ENCODE measurements at places on chromosomes 13 and 19.

GRCh38 chr13:32616883-32617511, 30.7 kb downstream of the PDS5B start:
- no peak for DNase-seq

- DNase-seq, result no peak
Observed at GRCh38 chr13:93409001-93409400, 182.4 kb downstream of the GPC6 start.

DNA sequence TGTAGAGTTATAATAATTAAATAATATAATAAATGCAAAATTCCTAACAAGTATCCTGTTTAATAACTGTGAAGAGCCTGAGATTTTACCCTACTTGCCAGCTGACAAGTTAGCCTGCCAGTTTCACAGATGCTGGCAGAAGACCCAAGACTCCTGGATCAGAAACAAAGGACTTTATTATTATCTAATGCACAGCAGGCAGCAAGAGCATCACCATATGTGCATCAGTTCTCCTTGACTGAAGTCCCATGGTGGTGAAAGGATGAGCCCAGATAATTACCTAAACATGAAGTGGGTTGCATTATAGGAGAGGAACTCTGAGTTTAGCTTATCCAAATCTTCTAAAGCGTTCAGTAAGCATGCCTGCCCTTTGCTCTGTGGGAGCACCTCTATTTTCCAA, 39.1 kb upstream of the MTIF3 start:
- no peak for DNase-seq

GRCh38 chr19:17931532-17932191, 1.2 kb upstream of the CCDC124 start:
- no peak for DNase-seq

DNA sequence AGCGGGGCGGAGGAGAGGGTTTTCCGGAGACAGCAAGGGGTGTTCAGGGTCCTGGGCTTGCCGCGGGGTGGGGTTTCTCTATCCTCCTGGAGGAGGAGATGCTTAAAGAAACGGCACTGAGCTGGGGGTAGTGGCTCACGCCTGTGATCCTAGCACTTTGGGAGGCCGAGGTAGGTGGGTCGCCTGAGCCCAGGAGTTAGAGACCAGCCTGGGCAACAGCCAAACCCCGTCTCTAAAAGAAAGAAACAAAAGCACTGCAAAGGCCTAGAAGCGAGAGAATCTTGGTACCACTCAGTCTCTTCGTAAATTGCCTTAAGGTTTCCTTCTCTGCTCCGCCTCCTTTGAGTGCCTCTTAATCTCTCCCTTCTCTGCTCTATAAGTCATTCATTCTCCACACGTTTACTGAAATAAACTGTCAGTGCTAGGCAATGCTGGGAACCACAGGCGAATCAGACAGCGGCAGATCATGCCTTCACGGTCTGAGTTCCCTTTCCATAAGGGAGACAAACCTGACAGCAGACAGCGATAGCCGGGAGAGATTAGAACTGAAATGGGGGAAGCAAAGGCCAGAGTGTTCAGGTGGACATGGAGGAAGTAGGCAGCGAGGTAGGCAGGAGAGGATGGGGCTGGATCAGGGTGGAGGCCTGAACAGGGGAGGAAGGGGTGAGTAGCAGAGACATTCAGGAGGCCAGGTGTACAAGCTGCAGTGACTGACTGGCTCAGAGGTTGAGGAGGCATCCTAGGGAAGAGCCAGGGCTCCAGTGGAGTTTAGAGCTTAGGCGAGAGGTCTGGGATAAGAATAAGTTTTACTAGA, 580 bp downstream of the EIF3K start:
- DNase-seq, result no peak

DNA sequence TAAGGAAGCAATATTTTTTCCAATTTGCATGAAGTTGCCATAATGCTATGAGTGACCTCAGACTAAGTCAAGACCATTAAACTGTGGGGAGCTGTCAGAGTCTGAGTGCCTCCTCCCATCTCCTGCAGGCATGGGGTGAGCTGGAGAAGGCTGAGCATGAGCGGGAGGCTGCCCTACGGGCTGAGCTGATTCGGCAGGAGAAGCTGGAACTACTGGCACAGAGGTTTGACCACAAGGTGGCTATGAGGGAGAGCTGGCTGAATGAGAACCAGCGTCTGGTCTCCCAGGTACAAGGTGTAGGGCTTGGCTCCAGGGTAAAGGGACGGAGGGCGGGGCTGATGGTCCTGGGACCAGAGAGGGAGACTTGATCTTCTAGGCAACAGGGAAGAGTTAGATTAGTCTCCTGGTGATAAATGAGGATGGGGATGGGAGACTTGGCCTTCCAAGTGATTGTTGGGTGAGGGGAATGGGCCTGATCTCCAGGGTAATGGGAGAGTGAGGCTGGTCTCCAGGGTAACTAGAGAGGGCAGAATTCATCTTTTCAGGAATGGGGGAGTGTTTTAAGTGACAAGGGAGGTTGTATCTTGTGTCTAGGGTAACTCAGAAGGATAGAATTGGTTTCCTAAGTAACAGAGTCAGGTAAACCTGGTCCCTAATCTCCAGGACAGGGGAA, 36.0 kb downstream of the SPTBN4 start:
- DNase-seq, result no peak

DNA sequence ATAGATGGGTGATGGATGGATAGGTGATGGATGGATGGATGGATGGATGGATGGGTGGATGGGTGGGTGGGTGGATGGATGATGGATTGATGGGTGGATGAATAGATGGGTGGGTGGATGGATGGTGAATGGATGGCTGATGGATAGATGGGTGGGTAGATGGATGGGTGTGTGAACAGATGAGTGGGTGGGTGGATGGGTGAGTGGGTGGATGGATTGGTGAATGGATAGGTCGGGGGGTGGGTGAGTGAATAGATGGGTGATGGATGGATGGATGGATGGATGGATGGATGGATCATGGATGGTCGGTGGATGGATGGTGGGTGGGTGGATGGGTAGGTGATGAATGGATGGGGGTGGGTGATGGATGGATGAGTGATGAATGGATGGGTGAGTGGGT, 3.5 kb downstream of the SMIM24 start:
- DNase-seq, result no peak

DNA sequence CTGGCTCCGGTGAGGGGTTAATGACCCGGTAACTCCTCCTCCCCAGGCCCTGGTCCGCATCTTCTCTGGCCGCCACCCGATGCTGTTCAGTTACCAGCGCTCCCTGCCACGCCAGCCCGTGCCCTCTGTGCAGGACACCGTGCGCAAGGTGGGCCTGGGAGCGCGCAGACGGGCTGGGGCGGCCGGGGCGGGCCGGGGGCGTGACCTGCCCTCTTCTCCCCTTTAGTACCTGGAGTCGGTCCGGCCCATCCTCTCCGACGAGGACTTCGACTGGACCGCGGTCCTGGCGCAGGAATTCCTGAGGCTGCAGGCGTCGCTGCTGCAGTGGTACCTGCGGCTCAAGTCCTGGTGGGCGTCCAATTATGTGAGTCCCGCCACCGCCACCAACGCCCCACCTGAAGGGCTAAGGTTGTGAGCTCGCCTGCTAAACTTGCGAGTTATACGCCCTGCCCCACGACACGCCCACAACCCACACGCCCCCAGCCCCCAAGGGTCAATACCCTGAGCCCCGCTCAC, 10.4 kb downstream of the CPT1C start:
- DNase-seq, result no peak

GRCh38 chr13:25868490-25868889, 183.3 kb downstream of the SHISA2 start:
- DNase-seq, result no peak

- no peak for DNase-seq
Observed at GRCh38 chr19:29635963-29636362, 29.3 kb upstream of the PLEKHF1 start.

- DNase-seq, result no peak
Observed at GRCh38 chr13:79812070-79812850, 331.3 kb downstream of the NDFIP2 start.

- DNase-seq, result no peak
Observed at GRCh38 chr19:13429563-13429962, 76.7 kb downstream of the CACNA1A start.

DNA sequence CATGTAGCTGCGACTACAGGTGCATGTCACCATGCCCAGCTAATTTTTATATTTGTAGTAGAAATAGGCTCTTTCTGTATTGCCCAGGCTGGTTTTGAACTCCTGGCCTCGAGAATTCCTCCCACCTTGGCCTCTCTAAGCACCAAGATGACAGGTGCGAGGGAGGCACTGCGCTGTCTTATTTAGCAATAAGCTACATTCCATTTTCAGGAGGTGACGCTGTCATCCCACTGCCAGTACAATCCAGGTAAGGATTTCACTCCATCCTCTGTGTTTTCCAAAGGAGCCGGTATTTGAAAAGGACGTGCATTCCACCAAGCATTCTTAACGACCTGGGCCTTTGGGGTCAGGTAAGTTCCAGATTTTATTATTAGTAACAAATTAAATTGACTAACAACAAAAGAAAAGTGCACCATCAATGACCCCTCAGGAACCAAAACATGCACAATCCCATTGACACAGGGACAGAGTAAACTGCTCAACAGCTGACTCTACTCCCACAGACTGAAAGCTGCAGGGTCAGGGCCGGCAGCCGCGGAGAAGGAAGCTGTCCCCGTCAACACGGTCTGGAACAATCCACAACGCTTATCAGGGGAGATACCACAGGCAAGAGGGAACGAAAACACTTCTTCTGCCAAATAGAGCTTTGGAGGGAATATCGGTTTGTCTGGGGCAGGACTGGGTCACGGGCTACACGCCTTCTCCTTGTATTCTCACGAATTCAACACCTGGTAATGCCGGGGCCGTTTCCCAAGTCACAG, 82.8 kb downstream of the INSR start:
- DNase-seq, result no peak

DNA sequence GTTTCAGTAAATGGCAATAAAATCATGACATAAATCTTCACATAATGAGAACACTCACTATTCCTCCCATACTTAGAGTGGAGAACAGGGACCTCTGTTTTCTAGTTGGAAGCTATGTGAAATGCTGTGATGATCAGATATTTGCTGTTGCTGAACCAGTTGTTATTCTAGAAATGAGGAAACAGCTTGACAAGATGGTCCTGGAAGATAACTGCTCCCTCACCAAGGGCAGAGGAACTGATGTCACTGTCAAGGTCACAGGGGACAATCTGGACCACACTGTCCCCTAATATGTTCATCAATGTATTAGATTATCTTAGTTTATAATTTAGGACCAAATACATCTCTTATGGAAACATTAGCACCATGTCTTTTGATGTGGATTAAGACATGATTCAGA, 1173.3 kb downstream of the PCDH17 start:
- DNase-seq, result no peak

DNA sequence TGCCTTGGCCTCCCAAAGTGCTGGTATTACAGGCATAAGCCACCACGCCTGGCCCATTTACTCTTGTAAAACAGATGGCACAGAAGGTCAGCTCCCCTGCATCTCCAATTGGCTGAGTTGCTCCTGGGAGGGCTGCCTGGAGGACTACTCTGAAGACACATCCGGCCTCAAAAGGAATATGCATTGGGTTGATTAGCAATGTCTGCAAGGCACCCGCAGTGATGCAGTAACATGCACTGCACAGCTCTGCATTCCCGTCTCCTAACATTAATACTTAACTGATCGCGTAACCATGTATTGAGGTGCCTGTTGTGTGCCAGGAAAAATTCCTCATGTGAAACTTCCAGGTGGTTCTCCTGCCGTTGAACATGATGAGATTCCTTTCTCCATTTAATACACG, 5.0 kb downstream of the ELAVL3 start:
- DNase-seq, result no peak

GRCh38 chr13:38490657-38491056, 141.0 kb downstream of the UFM1 start:
- no peak for DNase-seq

DNA sequence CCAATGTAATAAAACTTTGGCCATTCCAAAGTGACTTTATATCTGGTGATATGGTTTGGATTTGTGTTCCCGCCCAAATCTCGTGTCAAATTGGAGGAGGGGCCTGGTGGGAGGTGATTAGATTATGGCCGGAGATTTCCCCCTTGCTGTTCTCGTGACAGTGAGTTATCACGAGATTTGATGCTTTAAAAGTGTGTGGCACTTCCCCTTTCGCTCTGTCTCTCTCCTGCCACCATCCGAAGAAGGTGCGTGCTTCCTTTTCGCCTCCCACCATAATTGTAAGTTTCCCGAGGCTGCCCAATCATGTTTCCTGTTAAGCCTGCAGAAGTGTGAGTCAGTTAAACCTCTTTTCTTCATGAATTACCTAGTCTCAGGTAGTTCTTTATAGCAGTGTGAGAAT, 9.3 kb upstream of the NALCN start:
- no peak for DNase-seq

DNA sequence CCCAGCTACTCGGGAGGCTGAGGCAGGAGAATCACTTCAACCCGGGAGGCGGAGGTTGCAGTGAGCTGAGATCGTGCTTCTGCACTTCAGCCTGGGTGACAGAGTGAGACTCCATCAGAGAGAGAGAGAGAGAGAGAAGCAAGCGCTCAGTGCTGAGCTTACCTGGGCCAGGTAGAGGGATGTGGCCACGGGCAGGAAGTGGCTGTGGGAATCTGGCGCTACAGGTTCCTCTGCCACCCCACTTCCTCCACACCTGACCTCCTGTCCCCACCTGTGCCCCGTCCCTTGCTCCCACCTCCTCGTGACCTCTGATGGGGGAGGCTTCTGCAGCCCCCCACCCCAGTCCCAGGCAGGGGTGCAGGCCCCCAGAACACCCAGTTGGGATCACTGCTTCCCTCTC, 1.0 kb upstream of the NCCRP1 start:
- peak; percentile 10 for DNase-seq

GRCh38 chr13:100211016-100211710, 122.3 kb downstream of the PCCA start:
- no peak for DNase-seq

- DNase-seq, result no peak
Observed at GRCh38 chr13:113044391-113045114, 61.0 kb upstream of the F7 start.

DNA sequence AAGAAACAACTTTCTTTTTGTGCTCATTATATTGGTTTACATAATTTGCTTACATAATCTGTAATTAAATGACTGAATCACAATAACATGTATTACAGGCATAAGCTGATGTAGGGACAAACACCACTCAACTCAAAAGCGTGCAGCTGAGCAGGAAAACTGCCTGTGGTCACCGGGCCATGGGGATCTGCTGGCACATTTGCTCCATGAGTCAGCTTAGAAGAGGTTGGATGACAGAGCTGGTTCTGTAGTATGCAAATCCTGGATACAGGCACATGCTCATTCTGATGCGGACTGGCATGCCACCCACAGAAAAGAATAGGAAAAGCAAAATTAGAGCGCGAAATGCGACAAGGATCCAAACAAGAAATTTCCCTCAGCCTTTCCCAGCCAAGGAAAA, 128.6 kb downstream of the USP12 start:
- DNase-seq, result no peak

Data from CD4-positive, alpha-beta T cell treated with Interleukin-6 at 100 ng/mL for 8 hours (primary cell).